ENCODE measurements at places on chromosomes 3 and 15. TPM values are rescaled to one million over a fixed set of nuclear protein-coding genes. Genes with fewer than 3 reads are reported as not detected.

The RASL12 gene
- 4.7 TPM for total RNA-seq

The ZPLD1 gene
- total RNA-seq = not detected

DNA sequence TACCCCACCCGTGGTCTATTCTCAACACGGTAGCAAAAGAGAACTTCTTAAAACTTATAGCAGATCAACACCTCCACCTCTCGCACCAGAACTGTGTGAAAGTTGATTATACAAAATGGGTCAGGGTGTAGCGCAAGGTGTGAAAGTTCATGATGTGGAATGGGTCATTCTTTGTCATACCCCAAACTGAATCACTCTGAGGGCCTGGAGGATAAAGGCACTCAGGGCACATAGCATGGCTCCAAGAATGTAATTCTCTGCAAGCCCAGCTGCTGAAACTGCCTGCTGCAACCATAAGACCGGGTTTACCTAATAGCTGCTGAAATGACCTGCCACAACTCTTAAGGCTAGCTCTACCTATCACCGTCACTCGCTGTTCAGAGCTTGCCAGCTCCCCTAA is 70.0 kb downstream of the FOXP1 start:
- no peak for DNase-seq

GRCh38 chr3:134486577-134487041 is 752 bp downstream of the CEP63 start:
- DNase-seq = no peak

The DTWD1 gene
- total RNA-seq = 30.7 TPM

DNA sequence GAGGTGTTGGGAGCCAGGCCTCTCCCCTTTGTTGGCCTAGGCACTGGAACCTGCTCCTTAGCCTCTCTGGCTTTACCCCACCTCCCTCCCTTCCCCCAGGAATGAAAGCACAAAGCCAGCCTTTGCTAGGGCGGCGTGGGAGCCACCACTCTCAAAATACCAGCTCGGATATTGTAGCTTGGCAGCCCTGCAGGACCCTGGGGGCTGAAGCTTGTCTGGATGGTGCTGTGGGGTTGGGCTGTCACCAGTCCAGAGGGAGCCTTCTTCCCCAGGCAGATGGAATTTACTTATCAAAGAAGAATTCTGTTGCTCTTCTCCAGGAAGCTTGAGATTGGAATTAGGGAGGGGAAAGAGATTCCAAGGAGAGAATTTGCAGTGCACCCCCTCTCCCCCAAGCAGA is 14.9 kb upstream of the GRM2 start:
- DNase-seq = no peak

The ACTRT3 gene
- total RNA-seq = 3.7 TPM

DNA sequence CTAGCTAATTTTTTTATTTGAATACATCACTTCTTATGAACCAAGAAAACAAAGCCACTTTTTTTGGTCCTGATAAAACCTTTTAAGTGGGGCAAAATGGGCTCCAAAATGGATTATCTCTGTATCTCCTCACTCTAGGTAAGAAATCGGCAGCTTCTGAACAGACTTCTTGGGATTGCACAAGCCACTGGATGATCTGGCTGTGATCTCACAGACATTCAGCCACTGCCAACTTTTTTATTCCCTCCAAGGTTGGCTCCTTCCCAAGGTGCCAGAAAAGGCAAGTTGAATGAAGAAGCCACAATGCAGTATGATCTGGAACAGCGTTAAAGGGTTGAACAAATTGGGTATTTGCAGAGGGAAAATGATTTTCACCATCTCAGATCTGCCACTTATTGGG is 73.2 kb downstream of the PRICKLE2 start:
- DNase-seq = no peak

The ZNF621 gene
- 18.8 TPM for total RNA-seq

- DNase-seq = no peak
Observed at GRCh38 chr3:179076243-179077027, 4.8 kb upstream of the ZMAT3 start.

- DNase-seq = no peak
Observed at GRCh38 chr3:189714991-189715961, 84.1 kb downstream of the TP63 start.

DNA sequence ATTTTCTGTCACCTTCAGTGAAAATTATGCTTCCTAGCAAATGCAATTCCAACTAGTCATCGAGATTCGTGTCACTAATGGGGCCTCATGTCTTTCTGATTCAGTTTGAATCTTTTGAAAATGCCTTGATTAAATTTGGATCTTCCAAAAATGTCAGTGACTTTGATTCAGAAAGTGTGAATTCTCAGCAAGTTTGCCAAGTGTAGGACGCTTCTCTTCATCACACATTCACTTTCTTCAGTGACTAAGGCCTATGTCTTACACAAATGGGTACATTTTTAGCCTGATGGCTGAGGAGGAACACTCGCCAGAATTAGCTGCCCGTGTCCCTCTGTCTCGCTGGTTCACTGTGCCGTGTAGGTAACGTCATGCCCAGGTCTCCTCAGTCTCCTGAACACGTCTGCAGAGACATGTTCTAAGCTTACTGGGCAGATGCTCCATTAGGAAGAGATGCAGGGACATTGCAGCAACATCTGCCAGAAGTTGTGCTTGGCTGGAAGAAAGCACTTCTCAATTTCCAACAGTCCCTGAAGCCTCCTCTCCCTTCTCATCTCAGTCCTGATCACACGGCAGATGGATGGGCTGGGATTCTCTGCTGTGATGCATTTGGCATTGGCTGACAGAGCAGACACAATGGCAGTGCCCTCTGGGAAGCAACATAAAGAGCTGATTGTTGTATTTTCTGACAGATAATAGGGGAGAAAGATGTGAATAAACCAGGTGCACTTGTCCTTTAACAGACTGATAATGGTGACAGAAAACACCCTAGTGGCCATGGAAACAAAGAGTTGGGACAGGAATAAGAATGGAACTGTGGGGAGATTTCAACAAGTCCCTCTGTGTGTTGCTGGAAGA is 29.1 kb upstream of the LYZL4 start:
- DNase-seq = no peak

GRCh38 chr3:10015461-10015904 is 10.8 kb upstream of the FANCD2 start:
- DNase-seq = no peak

DNA sequence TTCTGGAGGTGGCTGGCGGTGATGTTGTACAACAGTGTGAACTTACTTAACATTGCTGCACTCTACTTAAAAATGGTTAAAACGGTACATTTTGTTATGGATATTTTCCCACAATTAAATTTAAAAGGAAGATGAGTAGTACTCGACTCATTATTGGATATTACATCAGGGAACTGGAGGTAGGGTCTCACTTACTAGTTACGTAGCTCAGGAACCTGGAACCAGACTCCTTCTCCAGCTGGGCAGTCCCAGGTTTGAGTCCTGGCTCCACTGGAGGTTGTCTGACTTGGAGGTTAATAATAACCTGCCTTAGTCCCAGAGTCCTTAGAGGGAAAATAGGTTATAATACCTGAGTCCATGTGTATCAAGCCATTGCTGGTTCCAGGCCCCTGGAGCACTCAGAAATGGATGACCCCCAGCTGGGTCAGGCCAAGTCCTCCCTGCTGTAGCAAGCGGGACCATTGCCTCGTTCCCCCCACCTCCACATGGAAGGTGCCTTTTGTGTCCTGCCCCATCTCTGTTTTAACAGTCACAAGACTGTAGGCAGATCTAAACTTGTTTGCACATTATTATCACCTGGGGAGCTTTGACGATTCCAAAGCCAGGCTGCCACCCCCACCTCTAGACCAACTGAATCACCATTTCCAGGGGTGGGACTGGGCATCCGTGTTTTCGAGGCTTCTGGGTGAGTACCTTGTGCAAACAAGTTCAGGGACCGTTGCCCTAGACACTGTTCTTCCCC is 126.6 kb downstream of the IGF1R start:
- DNase-seq = no peak

The GPR62 gene
- not detected for total RNA-seq

DNA sequence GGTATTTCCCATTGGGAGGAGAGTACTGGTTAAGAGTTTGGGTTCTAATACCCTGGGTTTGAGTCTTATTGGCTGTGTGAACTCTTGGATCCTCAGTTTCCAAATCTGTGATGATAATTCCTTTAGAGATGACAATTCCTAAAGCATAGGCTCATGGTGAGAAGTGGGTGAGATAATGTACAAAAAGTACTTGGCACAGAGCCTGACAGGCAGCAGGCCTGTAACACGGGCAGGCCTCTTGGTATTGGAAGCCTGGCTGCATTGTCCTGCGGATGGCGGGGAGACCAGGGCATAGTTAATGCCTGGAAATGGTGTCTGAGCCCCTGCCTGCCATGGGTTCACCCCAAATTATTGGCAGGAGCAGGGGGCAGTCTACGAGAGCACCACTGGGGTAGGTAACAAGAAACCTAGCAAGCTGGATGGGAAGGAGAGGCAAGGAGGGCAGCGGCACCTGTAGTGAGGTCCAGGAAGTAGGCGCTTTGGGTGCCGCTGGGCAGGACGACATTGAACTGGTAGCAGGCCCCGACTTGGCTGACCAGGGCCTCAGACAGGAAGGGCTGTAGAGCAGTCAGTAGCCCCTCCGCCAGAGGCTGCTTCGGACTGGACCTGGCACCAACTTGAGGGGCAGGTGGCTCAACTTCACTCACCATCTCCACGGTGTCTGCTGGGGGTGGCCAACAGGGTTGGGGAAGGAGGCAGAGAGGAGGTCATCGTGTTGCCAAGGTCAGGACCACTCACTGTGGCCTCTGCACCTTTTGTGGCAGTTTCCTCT is 7.7 kb downstream of the STOML1 start:
- DNase-seq = no peak

Measured in mesenteric fat pad (tissue), 1 donor.